ENCODE measurements at places on chromosomes 6 and 20.

GRCh38 chr20:17655286-17655651 lies 26.8 kb downstream of the RRBP1 start:
- DNase-seq, result no peak

GRCh38 chr6:2129182-2129621 lies 116.2 kb downstream of the GMDS start:
- no peak for DNase-seq

DNA sequence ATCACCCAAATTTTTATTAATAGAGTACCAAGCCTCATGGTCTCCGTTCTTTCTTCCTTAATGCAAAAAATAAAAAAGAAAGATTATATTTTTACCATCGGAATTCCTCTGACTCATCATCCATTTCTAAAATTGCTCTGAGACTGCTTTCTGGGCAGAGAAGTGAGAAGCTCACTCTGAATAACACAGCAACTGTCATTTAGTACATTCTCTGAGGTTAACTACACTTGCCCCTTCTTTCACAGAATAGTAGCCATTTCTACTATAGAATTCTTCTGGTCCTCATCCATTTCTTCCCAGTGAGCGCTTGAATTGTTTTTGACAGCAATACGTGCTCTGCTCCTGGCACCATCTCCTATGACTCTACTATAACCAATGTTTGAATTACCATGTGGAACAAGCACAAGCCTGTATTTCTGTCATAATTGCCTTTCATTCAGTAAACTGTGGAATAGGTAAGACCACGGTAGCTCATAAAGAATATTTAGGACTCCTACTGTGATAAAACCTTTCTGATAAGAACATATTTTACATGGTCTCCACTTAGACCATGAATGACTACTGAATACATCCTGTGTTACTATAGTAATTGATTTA lies 435.5 kb upstream of the NRSN1 start:
- no peak for DNase-seq

DNA sequence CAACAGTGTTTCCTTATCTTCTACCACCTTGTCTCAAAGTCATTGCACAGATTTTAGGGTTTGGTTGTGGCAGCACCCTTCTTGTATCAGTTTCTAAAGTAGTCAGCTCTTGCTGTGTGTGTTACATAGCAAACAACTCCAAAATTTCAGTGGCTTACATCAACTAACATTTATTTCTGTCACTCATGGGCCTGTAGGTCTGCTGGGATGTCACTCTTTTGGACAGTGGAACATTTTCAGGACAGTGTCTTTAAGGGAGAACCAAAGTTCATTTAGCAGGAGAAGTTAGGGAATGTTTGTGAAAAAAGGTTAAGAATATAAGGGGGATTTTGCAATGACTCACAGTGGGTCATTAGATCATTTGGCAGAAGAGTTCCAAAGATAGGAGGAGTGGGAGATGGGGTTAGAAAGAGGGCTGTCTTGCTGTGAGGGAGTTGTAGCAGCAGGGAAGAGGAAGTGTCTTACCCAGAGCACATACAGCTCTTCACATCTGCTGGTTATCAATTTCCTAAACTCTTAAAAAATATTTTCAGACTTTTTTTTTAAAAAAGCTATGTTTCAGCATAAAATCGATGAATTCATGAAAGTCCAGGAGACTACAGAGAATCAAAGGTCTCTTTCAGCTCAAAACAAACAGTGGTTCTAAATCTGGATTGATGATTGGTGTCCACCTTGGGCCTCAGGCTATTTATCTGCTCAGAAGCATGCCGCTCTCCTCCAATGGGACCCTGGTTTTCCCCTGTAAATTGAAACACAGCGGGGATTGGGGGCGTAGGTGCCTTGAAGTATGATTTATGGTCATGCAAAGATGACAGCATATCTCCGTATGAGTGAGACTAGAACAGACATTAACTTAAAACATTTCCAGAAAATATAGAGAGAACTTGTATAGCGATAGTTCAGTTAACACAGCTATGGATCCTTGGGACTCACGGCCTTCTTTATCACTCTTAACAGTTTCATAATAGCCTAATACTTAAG lies 117.3 kb downstream of the B3GAT2 start:
- DNase-seq, result no peak

GRCh38 chr6:105799056-105799455 lies 287.1 kb upstream of the PRDM1 start:
- no peak for DNase-seq

GRCh38 chr20:9403448-9403847 lies 110.9 kb upstream of the LAMP5 start:
- DNase-seq, result no peak

Measured in activated T-cell treated with anti-CD3 and anti-CD28 coated beads for 48 hours (primary cell).